ENCODE measurements at places on chromosomes 7 and 10.

DNA sequence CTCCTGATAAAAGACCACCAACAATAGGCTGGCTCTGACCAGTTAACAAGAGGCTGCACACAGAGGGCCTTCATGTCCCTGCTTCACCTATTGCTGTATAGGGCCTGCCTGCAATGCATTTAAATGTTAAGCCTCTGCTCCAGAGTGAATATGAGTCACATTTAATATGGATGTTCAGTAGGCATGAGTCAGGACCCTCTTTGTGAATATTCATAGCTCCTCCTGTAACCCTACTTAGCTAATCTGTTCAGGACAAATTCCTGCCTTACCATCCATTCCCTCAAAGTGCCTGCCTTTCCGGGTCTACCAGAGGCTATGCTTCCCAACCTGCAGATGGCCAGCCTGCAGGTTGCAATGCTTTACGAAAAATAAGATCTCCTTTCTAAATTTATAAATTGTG lies 32.5 kb downstream of the ARHGAP22 start:
- DNase-seq: no peak

DNA sequence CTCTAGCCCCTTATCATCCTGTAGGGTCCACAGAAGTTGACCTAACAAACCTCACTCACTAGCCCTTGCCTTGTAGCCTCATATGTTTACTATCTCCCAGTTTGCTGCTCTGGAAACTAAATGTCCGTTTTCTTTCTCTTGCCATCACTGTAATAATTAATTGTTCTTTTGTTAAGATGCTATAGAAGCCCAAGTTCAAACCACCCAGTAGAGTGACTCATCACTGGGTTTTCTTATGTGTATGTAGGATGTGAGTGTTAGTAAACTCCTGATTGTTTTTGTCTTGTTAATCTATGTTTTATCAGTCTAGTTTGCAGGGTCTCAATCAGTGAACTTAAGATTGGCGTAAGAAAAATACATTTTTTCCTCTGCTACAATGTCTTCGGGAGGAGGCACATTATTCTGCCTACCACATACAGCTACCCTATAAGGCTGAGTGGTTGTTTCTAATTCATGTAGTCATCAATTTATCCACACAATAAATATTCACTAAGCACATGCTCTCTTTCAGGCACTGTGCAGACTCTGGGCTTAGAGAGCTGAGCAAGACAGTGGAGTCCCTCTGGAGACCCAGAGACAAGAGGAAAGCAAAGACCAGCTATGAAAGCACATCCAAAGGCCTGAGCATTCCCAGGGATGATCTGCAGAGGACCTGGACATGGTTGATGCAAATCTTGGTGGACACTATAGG lies 474.1 kb upstream of the AKR1E2 start:
- DNase-seq: no peak

DNA sequence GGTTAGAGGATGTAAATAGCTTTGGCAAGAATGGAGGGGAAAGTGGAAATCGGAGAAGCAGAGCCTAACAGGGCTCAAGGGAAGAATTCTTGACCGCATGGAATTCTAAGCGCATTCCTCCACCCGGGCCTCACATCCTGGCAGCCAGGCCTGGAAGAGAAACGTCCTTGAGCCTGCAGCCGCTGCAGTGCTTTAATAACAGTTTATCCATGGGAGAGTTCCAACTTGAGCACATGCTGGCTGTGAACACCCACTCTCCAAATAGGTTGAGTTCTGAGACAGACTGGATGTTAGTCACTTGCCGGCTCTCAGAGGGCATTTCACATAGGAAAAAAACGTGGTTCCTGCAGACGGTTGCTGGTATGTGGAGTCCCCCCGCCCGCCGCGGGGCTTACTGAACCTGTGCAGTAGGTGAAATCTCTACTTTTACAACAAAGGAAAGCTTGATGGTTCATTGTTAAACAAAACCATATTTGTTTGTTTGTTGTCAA lies 61.4 kb upstream of the STEAP1B start:
- no peak for DNase-seq

- DNase-seq: no peak
Observed at GRCh38 chr7:151851145-151851751, 25.7 kb downstream of the PRKAG2 start.

DNA sequence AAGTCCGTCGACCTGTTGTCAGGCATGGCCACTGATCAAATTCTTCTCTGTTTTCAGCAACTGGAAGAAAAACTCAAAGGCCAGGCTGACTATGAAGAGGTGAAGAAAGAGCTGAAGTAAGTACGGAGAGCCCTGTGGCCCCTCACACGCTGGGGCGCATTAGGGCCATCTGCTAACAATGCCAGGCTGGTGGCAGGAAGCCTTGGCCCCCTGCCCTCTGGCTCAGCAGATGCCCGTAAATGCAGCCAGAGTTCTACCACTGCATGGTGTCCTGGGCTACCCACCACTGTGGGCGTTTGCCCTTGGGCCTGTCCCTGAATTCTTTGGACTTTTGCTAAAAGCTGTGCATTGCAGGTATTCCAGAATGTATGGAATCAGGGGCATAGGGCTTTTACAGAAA lies 96.9 kb upstream of the SH2B2 start:
- no peak for DNase-seq

DNA sequence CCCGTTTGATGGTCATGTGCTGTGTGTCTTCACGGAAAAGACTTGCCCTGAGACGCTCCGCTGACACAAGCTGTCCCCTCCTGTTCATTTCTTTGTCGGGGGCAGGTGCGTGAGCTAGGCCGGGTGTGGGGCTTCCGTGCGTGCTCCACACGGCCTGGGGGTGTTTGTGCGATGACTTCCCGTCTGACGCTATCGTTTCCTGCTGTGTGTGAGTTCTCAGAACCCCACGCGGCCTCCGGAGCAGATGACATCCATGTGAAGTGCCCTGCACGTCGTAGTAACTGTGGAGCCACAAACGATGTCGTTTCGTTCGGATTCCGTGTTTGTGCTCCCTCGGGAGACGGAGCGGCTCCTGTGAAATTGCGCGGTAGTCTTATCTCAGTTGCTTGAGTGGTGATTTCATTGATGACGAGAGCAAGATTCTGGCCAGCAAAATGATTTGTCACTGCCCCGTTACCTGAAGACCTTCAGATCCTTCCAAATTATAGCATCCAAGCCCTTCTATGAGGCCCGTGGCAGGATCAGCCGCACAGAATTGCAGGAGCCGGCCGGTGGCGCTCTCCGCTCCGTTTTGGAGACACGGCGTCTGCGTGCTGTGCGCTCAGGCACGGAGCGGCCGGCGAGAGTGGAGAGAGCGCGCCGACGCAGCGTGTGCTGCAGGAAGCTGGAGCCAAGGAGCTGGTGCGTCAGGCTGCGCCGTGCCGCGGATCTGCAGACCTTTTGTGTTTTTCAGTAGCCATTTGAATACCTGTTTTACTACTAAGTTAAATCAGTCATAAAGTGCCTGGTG lies 94.9 kb downstream of the NKX6-2 start:
- DNase-seq: no peak

DNA sequence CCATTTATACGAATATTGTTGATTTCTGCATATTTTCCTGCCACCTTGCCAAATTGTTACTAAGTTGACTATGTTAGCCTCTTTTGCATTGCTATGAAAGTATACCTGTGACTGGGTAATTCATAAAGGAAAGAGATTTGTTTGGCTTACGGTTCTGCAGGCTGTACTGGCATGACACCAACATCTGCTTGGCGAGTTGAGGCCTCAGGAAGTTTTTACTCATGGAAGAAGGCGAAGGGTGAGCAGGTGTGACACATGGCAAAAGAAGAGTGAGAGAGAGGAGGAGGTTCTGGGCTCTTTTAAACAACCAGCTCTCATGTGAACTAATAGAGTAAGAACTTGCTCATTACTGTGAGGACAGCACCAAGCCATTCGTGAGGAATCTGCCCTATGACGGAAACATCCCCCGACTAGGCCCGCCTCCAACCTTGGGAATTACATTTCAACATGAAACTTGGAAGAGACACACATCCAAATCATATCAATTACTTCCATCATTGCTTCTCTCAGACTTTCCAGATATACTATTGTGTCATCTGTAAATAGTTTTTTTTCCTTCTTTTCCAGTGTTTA lies 8.4 kb downstream of the RALA start:
- DNase-seq: no peak

DNA sequence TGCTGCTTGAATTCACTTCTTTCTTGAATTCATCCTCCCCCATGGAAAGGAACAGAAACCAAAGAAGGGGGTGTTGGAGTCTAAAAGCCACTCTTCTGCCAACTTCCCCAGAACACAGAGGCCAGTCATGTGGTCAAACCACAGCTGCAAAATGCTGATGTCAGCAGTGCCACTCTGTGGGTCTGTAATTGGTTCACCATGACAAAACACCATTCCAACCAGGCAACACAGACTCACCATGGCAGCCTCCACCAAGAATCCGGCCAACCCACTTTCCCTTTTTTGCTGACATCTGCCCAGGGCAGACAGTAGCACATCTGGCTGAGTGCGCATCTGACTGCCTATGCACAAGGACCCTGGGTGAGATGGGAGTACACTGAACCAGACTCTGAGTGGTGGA lies 16.8 kb downstream of the OSBPL3 start:
- DNase-seq: no peak

GRCh38 chr7:78562191-78562590 lies 763.6 kb downstream of the PHTF2 start:
- DNase-seq: no peak

- no peak for DNase-seq
Observed at GRCh38 chr10:122515022-122515424, 45.5 kb upstream of the DMBT1 start.

- DNase-seq: no peak
Observed at GRCh38 chr10:14884082-14884481, 5.4 kb downstream of the SUV39H2 start.

DNA sequence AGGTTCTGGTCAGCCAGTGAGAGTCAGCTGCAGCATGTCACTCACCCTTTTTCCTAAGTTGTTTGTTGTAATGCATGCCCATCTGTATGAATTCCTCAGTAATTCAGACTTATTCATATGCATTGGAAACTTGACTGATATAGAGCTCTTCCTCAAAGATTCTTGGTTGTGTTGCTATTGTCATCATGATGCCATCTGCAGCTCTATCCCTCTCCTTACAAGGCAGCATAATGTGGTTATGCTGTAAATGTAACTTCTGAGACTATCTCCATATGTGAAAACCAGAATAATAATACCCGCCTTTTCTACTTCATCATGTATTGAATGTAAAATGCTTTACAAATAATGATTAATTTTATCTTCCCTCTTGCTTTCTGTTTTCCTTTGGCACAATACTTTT lies 252.6 kb upstream of the MTPN start:
- DNase-seq: no peak

All from NCI-H1092 treated with DMSO at 0.1 percent for 48 hours (cell line).